ENCODE measurements at places on chromosomes 5 and 9.
A peak's percentile ranks its signal among the peaks of the same experiment; 100 is the strongest.

DNA sequence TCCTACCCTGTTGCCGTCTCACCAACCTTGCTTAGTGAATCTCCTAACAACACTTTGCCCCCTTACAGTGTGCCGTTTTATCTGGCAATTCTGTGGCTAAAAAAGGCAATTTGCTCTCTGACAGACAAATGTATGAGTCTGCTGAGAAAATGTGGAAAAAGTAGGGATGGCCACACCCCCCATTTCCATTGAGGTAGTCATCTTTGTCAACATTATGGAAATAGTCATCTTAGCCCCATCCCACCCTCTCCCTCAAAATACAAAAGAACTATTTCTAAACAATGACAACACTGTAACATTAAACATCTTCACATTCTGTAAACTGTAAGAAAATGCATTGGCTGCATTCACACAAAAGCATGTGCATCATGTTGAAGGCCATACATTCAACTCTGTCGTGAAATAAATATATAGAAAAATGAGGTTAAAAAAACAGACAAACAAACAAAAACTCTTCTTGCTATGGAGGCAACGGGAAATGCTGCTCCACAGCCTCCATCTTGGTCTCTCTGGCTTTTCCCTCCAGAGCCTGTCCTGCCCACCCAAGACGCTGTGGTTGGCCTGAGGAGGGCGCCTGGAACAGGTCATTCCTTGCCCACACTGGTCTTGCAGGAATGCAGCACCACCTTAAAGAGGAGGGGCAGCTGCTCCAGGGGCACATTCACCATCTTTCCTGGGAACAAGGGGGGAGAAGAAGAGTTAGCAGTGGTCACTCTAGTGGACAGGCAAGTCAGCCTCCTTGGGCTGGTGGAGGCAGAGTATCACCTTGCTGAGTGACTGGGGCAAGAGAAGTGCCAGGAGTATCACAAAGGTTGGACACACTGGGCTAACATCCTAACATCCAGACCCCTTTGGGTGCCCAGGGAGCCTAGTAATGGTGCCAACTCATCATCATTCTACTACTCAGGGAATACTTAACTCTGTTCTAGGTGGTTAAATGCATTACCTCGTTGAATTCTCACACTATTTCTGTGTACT, 15.2 kb upstream of the NR5A1 start:
- DNase-seq = no peak

DNA sequence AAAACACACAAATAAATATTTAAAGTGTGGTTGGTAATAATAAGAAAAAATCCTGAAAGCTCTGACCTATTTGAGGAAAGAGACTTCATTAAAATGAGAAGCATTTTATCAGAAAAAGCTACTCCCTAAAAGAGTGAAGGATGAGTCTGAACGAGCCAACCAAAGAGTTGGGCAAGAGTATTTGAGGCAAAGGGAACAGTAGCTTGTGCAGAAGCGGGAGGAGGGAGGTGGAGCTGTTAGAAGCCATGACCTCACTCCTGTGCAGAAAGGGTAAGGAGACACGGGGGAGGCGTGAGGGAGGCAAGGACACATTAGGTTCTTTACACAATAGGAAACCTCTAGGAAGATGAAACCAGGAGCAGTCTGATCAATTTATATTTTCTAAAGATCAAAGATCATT, 29.4 kb downstream of the SH3RF2 start:
- no peak for DNase-seq

GRCh38 chr5:171158581-171158980, 150.5 kb upstream of the TLX3 start:
- DNase-seq = no peak

DNA sequence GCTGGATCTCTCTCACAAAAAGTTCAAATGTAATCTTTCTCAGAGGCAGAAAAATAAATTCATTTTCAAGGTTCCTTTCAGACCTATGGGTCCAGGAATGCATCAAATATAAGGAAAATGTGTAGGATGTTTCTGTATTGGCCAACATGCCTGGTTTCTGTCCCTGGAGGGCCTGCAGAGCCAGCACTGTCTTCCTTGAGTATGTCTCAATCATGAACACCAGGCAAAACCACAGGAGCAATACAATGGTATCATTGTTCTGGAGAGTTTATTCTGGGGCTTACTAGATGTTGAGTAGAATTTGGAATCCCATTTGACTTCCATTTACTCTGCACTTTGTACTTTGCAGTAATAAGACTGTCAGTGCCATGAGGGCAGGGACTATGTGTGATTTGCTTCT, 23.5 kb downstream of the INSYN2B start:
- no peak for DNase-seq

DNA sequence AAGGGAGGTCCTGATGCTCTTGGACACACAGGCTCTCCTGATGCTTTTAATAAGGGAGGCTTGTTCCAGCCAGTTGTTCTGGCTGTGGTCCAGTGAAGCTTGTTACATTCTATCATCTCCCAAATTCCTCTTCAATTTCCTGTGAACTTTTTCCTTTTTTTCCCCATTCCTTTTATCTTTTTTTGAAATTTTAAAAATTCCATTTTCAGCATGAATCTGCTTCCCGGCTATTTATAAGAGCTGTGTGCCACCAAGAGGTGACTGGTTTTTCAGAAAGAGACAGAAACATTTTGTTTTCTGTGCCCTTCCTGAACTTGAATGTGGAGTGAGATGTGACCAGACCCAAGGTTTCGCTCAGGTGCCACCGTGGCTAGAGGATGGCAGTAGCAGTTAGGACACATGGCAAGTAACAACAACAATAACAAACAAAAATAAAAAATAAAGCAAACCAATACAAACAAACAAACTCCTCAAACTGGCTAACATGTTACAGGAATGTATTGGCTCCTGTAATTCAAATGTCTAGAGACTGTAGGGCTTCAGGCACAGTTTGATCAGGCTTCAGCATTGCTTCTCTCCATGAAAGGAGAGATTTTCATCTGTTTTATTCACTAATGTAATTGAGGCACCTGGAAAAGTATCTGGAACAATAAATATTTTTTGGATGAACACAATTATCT, 121.1 kb downstream of the BOD1 start:
- DNase-seq = peak; percentile 42

- no peak for DNase-seq
These were observed 164.1 kb downstream of the ASTN2 start for GRCh38 chr9:117250610-117251215.

- no peak for DNase-seq
These were observed 81.4 kb downstream of the EDIL3 start for GRCh38 chr5:84303315-84303714.

DNA sequence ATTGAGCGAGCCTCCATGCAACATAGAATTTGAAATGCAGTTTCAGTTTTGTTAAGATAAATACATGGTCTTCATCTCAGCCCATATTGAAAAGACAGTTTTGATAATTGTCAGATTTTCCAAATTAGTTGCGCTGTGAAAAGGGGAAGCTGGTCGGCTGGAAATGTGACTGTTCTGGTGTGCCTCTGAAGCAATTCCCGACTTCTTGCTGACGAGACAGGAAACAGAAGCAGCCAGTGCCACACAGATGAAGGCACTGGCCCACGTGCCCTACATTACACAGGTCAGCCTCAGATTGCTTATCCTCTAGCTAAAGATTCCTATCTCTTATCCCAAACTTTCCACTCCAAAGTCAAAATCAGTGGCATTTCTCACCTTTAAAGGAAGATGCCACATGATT, 214.1 kb upstream of the TLE4 start:
- no peak for DNase-seq

- DNase-seq = no peak
These were observed 339.8 kb downstream of the EFNA5 start for GRCh38 chr5:107330903-107331302.

GRCh38 chr9:86525182-86525581, 171.0 kb upstream of the TUT7 start:
- DNase-seq = no peak

DNA sequence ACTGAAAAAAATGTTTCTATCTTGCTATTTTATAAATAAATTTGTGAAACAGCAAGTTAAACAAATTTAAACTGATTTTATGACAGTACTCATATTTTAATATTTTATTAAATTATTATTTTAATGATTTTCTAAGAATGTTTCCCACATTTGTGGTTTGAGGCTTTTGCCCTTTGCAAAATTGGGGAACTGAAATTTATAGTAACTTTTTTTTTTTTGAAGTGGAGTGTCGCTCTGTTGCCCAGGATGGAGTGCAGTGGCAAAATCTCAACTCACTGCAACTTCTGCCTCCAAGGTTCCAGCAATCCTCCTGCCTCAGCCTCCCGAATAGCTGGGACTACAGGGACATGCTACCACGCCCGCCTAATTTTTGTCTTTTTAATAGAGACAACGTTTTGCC, 7.2 kb upstream of the ADGRV1 start:
- DNase-seq = no peak
